ENCODE measurements at places on chromosomes 2 and 18.

DNA sequence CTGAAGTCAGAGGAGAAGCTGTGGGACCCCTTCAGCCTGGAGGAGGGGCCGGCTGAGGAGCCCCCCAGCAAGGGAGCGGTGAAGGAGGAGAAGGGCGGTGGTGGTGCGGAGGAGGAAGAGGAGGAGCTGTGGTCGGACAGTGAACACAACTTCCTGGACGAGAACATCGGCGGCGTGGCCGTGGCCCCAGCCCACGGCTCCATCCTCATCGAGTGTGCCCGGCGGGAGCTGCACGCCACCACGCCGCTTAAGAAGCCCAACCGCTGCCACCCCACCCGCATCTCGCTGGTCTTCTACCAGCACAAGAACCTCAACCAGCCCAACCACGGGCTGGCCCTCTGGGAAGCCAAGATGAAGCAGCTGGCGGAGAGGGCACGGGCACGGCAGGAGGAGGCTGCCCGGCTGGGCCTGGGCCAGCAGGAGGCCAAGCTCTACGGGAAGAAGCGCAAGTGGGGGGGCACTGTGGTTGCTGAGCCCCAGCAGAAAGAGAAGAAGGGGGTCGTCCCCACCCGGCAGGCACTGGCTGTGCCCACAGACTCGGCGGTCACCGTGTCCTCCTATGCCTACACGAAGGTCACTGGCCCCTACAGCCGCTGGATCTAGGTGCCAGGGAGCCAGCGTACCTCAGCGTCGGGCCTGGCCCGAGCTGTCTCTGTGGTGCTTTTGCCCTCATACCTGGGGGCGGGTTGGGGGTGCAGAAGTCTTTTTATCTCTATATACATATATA is 46.0 kb downstream of the BOLA3 start:
- no peak for DNase-seq

- no peak for DNase-seq
These were observed 73.1 kb downstream of the MAPK4 start for GRCh38 chr18:50632895-50633515.

DNA sequence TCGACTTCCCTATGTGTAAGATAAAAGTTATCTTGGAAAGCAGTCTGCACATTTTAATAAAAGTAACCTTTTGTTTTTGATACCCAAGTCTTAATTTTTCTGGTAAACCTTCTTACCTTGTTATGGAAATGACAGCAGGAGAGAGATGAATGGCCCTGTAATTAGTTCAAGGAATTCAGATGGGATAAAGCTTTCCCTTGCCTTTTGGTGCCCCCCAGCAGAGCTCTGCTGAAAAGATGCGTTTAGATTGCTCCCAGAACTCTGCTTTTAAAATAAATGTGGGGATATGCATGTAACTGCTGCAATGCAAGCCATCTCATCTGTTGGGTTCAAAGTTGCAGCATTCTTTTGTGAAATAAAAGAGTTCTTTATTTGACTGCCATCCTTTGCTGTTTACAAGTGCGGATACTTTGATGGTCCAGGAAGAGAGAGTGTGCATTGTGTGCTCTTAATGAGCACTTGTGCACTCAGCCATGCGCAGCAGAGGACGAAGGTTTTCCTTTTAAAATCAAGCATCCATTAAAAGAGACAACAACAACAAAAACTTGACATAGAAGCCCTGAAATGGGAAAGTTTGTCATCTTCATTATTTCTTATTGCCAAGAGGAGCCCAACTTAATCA is 176.7 kb upstream of the ST6GAL2 start:
- no peak for DNase-seq

DNA sequence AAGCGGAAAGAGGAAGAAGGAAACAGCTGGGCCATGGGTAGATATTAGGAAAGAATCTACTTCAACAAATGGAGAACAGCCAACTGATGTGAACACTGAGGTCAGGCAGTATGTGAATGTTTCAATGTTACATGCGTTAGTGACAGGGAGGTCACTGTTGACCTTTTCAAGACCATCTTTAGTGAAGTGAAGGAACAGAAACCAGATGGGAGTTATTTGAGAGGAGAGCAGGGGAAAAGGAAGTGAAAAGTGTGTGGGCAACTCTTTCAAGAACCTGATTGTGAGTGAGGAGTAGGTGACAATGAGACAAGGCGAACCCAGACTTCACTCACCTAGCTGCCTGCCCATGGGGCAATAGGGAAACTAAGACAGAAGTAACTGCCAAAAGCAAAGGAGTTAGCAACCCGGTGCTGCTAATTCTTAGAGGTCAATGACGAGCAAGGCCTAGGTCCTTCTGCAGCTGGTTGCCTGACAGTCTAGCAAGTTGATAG is 67.0 kb downstream of the SP3 start:
- no peak for DNase-seq

- no peak for DNase-seq
These were observed 7.6 kb upstream of the C18orf32 start for GRCh38 chr18:49494660-49495059.

- DNase-seq = no peak
These were observed 1.7 kb downstream of the HOXD12 start for GRCh38 chr2:176101216-176101830.

All from NCI-H2029 treated with DMSO at 0.1 percent for 48 hours (cell line).